ENCODE measurements at places on chromosomes 1 and 21.

DNA sequence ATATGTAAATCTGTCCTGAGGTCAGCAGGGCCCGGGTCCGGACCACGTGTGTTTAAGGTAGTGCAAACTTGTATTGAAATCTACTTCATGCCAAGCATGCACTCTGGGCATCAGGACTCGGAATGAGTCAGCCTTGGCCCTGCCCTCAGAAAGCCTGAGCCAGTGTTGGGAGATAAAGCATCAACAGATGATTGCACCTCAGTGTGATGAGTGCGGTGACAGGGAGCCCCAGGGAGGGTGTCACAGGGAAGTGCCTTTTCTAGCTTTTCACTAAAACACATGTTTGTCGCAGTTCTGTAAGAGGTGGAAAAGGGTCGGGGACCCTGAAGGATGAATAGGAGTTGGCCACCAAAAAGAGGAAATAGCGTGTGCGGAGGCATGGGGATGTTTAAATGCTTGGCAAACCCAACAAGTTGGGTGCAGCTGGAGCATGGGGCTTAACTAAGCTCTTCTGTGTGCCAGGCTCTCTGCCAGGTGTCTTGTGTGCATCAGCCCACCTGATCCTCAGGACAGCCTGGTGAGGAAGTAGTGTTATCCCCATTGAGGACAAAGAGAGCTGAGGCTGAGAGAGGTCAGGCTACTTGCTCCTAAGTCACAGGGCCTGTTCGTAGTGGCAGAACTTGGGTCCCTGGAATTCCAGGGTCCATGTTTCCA is 48.2 kb upstream of the EPB41 start:
- no peak for DNase-seq

DNA sequence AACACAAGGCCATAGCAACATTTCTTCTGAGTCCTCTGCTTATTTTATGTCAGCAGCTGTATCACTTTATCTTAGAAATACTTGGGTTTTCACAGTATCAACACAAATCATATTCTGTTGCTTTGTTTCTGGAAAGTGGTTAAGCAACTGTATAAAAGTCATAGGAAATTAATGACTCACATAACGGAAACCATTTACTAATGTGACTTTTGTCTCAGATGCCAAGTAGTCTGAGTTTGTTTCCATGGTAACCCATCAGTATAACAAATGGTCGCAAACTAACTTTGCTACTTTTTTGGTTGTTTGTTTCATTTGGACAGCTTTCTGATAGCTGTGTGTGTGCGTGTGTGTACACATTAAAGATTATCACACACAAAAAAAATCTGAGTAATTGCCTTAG is 31.1 kb downstream of the EEIG2 start:
- DNase-seq = no peak

DNA sequence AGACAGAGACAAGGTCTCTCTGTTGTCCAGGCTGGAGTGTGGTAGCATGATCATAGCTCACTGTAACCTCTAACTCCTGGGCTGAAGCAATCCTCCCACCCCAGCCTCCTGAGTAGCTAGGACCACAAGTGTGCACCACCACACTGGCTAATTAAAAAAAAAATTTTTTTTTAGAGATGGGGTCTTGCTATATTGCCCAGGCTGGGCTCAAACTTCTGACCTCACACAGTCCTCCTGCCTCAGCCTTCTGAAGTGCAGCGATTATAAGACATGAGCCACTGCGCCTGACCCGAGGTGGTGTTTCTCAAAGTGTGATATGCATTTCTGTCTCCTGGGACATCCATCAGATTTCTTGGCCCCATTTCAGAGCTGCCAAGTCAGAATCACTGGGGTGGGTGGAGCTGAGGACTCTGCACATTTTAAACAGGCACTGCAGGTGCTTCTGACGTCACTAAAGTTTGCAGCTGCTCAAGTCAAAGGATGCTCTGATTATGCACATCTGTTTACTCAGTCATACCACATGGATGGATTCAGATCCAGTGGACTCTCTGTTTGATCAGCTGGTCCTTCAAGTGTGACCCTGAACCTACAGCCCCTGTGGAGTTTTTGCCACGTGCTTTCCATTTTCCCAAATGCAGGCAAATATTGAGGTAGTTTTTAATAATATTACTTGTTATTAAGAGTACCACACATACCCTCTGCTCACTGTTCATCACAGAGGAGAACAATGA is 21.4 kb downstream of the TGFB2 start:
- DNase-seq = no peak

- no peak for DNase-seq
Observed at GRCh38 chr1:214028649-214029406, 41.1 kb downstream of the PROX1 start.

- DNase-seq = no peak
Observed at GRCh38 chr1:86650065-86650464, 54.3 kb upstream of the SH3GLB1 start.

GRCh38 chr1:8533124-8533523 is 215.2 kb downstream of the SLC45A1 start:
- DNase-seq = no peak

DNA sequence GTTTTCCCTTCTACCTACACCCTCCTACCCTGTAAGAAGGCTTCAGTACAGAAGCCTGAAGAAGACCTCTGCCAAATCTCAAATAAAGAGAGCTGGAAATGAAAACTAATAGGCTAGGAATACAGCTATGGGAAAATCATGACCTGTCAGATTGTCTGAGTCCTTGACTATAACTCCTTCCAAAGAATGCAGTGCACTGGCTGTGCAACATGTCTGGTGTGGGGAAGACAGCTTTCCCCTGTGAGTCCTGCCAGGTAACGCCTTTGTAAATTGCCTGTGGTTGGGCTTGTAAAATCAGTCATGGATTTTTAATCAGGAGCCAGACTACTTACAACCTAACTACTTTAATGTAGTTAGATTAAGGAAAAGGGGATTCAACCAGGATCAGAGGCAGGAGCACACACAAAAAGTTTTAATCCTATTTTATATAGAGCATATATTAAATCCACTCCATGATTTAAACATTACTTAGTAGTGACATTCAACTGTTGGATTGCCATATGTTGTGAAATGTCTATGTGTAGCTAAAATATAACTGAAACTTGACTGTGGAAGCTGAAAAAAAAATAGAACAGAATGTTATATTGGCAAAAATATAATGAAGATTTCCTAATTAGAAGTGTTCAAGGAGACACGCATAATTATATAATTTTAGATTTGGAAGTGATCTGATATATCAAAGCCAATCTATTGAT is 1667.8 kb downstream of the KCNT2 start:
- no peak for DNase-seq

GRCh38 chr1:36994868-36995267 is 39.4 kb downstream of the GRIK3 start:
- DNase-seq = no peak

DNA sequence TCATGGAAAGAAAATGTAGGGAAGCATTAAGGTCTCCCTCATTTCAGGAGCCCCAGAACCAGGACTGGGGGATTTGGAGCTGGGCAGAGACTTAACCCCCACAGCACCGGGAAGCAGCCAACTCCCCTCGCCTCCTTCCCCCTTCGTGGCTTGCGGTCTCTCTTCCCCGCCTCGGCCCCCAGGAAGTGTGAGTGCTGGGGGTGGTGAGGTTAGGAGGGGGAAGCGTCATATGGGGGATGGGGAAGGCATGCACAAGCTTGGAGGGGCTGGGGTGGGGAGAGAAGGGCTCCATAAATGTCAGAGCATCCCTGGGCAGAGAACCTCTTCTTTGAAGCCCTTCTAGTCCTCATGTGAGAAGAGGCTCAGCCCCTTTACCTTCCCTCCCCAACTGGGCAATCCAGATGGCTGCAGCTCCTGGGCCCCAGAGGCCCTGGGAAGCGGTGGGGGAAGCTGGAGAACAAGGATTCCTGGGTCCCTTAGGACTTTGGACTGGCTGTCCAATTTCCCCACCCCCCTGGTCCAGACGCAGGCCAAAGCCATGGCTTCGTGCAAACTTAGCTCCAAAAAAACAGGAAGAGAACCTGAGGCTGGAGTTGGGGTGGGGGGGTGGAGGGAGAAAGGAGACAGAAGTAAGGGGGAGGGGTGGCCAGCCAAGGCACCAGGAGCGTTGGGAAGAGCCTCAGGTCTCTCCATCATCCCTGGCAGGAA is 7.8 kb downstream of the ZBTB7B start:
- peak; percentile 45 for DNase-seq

- no peak for DNase-seq
Observed at GRCh38 chr1:229617351-229618100, 8.4 kb downstream of the TAF5L start.

- DNase-seq = no peak
Observed at GRCh38 chr1:86149591-86149990, 7.0 kb downstream of the COL24A1 start.

GRCh38 chr1:223143537-223144248 is 645 bp upstream of the TLR5 start:
- DNase-seq = no peak
